ENCODE measurements at places on chromosomes 2 and 18.
A peak's percentile ranks its signal among the peaks of the same experiment; 100 is the strongest.

DNA sequence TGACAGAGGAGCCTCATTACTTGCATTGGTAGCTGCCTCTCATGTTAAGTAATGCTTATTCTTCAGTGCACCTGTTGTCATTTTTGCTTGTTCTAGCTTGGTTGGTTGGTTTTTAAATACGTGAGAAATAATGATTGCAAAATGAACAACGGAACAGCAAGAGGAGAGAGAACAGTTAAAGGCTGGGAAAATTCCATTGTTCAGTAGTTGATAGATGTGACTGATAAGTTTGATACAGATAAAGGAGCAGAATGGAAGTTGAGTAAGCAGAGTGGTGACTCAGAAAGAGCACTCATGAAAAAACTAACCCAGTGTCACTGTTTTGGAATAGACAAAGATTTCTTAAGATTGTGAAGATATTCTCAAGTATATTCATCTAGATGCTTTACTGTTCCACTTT, 50.5 kb downstream of the MTA3 start:
- no peak for DNase-seq

GRCh38 chr2:236119003-236119402, 49.2 kb downstream of the GBX2 start:
- DNase-seq, result no peak

- no peak for DNase-seq
These were observed 58.2 kb downstream of the ANKMY1 start for GRCh38 chr2:240499309-240500301.

GRCh38 chr2:75666911-75667310, 20.3 kb downstream of the MRPL19 start:
- DNase-seq, result no peak

- DNase-seq, result no peak
These were observed 158.5 kb downstream of the INSIG2 start for GRCh38 chr2:118246726-118247125.

GRCh38 chr18:31241425-31241824, 76.5 kb upstream of the DSG1 start:
- no peak for DNase-seq

- DNase-seq, result no peak
These were observed 356.1 kb upstream of the ETAA1 start for GRCh38 chr2:67041051-67041450.

GRCh38 chr2:64750001-64750816, 96.5 kb upstream of the SERTAD2 start:
- DNase-seq, result peak; percentile 29

GRCh38 chr18:63258749-63259566, 60.6 kb downstream of the BCL2 start:
- DNase-seq, result no peak

DNA sequence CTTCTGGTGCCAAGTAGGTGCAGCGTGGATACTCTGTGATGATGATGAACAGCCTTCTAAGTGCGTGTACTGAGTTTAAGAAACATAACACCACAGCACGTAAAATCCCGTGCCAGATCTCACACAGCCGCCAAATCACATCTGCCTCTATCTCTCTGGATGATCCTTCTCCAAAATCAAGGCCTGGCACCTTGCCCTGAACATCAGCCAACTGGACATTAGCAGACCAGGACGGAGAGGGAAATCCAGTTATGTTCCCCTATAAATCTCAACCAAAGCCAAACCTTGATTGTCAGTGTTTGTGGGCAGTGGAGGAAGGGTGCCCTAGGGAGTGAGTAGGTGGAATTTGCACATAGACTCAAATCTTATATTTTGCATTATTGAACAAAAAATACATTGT, 164.3 kb downstream of the MIB1 start:
- DNase-seq, result no peak

DNA sequence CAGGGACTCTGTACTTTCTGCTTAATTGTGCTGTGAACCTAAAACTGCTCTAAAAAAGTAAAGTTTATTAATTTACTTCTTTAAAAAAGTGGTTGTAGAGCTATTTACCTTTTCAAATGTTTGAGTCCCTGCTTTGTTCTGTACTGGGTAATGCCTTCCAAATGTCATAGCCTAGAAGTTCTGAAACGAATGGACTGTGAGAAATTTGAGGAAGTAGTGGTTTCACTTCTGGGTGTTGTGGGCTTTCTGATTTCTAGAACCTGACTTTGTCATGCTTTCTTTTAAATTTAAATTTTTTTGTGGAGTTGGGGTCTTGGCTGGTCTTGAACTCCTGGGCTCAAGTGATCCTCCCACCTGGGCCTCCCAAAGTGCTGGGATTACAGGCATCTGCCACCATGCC, 44.6 kb downstream of the SMAD4 start:
- DNase-seq, result no peak

DNA sequence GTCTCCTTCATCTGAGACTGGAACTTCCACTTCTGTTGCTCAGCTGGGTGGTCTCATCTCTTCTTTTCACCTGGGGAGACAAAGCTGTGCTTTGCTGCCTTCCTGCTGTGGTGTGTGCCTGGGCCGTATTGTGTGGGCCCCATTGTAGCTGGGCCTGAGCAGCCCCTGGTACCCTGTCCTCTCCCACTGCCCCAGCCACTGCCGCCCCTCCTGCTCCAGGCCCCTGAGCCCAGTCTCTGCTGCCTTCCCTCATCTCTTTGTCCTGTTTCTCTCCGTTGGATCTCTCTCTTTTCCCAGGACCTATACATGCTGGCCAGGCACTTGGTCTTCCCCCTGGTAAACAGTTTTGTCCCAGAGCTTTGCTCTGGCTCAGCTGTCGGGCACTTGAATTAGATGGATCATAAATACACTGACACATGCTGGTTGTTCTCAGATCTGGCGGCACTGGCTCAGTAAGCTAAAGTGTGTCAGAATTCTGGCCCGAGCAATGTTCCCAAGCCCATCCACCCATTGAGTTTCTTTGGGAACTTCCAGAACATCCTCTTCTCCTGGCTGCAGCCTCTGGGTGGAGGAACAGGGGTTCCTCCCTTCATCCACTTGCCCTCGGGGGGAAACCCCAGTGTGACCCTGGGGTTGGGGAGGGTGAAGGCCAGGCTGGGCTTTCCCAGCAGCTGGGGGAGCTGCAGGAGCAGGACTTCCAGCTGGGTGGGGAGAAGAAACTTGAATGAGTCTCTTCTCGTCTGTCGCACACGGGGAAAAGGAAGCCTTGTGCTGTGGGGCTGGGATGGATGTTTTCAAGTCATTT, 99.0 kb downstream of the DGKD start:
- no peak for DNase-seq

DNA sequence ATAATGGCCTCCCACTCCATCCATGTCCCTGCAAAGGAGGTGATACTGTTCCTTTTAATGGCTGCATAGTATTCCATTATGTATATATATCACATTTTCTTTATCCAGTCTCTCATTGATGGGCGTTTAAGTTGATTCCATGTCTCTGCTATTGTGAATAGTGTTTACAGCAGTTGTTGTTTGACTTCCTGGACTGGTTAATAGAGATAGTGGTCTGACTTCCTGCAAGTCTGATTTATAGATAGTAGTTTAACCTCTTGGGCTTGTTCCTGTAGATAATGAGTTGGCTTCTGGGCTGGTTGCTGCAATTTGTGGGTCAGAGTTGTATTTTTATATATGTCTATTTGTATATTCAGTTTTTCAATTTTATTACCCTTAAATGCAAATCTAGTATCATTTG, 145.4 kb downstream of the ARL6IP6 start:
- DNase-seq, result no peak

GRCh38 chr18:74530584-74530862, 3.8 kb upstream of the CNDP1 start:
- DNase-seq, result no peak

GRCh38 chr2:235026649-235027557, 75.1 kb downstream of the SH3BP4 start:
- no peak for DNase-seq

DNA sequence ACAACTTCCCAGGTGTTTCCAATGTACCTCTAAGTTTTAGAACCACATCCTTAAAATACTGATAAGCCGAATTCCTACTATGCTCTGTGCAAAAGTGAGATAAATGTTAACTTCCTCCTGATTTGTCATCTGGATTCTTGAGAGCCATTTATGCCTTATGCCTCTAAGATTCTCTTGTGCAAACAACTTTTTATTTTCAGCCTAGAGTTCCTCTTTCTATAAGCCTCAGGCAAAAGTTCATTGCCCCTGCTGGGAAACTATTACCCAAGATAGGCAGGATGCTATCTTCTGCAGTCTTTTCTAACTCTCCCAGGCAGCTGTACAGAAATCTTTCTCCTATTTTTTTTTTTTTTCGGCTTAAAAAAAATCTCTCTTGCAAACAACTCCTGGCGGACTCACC, 216.1 kb downstream of the KCNJ3 start:
- DNase-seq, result no peak

GRCh38 chr2:177604271-177605065, 211.9 kb downstream of the AGPS start:
- no peak for DNase-seq

DNA sequence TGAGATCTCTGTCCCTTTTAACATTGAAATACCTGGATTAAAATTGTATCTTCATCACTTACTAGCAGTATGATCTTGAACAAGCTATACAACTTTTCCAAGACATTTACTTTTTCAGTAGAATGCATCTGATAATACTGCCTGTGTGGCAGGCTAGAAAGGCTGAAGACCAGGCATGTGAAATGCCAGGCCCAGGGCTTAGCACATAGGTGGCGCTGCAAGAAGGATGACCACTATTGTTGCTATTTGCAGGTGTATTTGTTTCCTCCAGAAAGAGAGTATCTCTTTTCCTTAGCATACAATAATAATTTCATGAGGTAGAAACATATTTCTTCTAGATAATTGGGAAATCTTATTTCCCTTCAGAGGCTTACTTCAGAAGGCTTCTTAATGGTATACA, 331.3 kb downstream of the THSD7B start:
- no peak for DNase-seq

DNA sequence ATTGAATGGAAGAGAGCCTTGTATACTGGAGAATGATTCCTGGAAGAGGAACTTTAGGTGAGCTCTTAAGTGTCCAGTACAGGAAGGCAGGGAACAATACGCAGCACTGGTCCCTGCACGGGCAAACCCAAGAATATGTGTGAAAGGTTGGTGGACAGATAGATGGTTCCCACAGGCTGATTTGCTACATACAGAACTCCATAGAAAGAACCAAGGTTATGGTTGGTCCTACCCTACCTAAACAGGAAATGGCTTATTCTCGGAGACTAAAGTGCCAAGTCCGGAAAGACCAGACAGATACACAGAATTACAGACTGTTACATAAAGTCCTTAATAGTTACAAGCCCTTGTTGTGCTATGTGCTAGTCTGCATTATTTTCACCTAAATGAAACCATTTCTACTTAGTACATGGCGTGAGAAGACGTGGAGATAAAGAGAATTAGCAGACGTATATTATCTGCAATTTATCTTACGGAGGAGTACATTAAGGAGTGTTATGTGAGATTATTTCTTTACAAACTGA, 1.2 kb downstream of the REV1 start:
- no peak for DNase-seq

DNA sequence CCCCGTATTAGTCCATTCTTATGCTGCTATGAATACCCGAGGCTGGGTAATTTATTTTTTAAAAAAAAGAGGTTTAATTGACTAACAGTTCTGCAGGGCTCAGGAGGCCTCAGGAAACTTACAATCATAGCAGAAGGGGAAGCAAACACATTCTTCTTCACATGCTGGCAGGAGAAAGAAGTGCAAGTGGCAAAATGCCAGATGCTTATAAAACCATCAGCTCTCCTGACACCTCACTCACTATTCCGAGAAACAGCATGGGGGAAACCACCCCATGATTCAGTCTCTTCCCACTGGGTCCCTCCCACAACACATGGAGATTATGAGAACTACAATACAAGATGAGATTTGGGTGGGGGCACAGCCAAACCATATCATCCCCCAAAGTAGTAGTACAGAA, 2148.5 kb upstream of the PIK3C3 start:
- no peak for DNase-seq

Data from activated CD4-positive, alpha-beta T cell treated with anti-CD3 and anti-CD28 coated beads, Interleukin-2, amount 50 U/mL, for 1 hour (primary cell).